ENCODE measurements at places on chromosomes 1 and 21.

DNA sequence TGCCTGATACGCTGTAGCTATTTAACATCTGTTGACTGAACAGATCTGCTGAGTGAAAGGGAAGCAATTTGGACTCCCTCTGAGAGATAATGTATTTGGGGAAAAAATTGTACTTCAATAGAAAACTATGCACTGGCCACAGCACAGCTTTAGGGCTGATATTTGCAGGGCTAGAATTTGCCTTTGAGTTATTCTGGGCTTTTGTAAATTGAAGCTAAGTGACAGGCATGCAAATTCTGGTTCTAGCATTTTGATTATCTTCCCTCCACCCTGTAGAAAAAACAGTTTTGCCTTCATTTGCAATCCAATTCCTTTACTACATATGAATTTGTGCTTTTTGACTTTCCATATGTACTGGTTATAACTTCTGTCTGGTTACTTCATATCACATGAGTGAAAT lies 7.9 kb downstream of the KYAT3 start:
- DNase-seq, result no peak

- no peak for DNase-seq
Observed at GRCh38 chr1:192916021-192916420, 107.2 kb downstream of the RGS2 start.

- no peak for DNase-seq
Observed at GRCh38 chr1:192609110-192610079, 26.6 kb upstream of the RGS13 start.

- no peak for DNase-seq
Observed at GRCh38 chr1:153670257-153670858, 435 bp downstream of the ILF2 start.

- DNase-seq, result peak; percentile 5
Observed at GRCh38 chr21:18334066-18334465, 69.5 kb downstream of the TMPRSS15 start.

GRCh38 chr1:55716151-55716550 lies 501.0 kb upstream of the USP24 start:
- peak; percentile 37 for DNase-seq

GRCh38 chr1:9326596-9326995 lies 33.9 kb downstream of the SPSB1 start:
- DNase-seq, result peak; percentile 85

- DNase-seq, result no peak
Observed at GRCh38 chr1:170153417-170153816, 7.7 kb downstream of the NTMT2 start.

DNA sequence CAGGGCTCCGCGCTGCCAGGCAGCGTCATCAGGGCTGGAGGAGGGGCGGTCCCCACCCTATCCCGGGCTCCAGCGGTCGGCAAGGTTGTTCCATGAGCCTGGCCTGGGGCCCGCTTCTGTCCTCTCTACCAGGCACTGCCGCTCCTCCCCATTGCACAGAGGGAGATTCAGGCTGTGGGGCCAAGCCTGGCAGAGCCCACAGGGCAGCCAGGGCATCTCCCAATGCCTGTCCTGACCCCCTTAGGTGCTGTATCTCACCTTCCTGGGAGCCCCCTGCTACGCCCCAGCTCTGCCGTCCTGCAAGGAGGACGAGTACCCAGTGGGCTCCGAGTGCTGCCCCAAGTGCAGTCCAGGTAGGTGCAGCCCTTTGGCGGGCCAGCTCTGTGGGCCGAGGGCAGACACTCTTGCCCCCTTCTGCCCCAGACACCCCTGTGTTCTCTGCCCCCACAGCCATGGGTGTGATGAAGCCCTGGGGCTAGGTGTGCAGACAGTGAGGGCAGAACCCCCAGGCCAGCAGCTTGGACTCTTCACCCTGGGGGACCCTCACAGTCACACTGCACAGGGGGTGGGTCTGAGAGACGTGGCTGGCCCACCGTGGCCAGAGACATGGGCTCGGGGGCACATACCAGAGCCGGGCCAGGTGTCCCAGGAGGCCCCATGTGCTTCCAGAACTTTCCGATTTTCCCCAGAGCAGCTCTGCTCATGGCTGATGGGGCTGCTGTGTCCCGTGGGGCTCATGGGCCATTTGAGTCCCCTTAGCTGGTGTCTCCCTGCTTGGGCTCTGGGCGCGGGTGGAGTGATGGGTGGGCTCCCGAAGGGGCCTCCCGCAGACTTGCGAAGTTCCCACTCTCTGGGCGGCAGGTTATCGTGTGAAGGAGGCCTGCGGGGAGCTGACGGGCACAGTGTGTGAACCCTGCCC lies 1.6 kb downstream of the TNFRSF14 start:
- no peak for DNase-seq

DNA sequence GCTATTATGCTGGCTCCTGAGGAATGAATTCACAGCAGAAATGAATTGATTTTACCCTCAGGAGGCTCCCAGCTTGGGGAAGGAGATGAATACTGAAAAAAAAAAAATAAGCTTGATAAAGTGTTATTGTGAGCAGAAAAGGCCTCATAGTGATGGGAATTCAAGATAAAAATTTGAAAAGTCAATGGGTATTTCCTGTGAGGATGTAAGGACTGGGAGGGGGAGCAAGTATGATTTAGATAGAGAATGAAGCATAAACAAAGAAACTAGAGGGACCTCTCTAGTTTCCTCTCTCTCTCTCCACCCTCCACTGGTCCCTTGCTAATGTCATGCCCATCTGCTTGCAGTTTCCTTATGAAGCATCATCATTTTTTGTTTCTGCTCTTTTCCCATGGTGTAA lies 439.0 kb upstream of the PLXNA2 start:
- DNase-seq, result no peak

DNA sequence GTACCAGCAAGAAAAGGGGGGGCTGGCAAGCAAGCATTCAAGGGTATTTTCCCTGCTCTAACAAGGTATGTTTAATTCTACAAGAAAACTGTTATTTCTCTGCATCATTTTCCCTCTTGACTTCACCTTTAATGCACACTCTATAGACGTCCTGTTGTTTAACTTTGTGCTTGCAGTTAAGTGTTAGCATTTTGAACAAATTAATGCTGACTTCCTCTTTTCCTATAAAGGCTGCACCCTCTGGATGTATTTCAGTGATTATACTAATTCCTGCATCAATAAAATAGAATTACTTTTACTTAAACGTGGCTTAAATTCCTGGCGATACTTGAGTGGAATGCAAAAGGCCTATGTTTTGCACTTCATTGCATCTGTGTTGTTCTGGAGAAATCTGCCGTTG lies 183.3 kb downstream of the KCNJ6 start:
- DNase-seq, result no peak

GRCh38 chr1:64912191-64912590 lies 54.2 kb downstream of the JAK1 start:
- no peak for DNase-seq

GRCh38 chr1:10733474-10734366 lies 62.7 kb downstream of the CASZ1 start:
- no peak for DNase-seq

DNA sequence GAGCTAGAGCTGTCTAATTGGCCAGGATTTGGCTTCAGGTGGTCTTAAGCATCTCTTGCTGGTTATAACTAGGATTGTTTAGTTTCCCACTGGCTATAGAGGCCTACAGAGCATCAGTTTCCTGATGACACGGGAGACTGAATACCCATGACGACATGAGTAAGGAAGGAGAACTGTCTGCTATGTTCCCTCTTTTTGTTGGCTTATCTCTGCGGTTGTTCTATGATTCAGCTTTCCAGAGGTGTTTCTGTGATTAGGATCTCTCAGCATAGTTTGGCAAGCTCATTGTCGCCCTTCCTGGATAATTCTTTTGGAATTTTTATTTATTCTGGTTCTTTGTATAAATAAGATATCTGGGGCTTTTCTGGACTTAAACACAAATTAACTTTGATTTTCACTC lies 163.4 kb downstream of the OLFM3 start:
- no peak for DNase-seq

- no peak for DNase-seq
Observed at GRCh38 chr1:11741919-11742558, 6.1 kb downstream of the AGTRAP start.

DNA sequence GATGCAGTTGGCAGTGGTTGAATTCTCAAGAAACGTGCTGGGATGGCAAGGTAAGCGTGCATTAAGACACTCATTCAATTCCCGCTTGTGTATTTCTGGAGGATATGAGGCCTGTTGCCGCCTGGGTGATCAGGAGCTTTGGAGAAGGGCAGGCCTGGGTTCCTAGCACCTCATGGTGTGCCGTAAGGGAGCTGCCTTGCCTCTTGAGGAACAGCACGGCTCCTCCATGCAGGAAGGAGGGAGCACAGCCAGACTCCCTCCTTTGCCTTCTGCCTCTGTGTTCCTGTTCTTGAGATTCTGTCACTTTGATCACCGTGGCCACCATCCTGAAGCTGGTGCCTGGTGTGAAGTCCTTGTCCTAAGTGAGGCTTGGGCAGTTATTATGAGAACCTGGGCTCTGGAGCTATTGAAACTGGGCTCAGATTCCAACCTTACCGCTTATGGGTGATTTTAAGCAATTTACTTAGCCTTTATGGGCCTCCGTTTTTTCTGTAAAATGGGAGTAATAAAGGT lies 18.3 kb downstream of the SLFNL1 start:
- DNase-seq, result no peak

DNA sequence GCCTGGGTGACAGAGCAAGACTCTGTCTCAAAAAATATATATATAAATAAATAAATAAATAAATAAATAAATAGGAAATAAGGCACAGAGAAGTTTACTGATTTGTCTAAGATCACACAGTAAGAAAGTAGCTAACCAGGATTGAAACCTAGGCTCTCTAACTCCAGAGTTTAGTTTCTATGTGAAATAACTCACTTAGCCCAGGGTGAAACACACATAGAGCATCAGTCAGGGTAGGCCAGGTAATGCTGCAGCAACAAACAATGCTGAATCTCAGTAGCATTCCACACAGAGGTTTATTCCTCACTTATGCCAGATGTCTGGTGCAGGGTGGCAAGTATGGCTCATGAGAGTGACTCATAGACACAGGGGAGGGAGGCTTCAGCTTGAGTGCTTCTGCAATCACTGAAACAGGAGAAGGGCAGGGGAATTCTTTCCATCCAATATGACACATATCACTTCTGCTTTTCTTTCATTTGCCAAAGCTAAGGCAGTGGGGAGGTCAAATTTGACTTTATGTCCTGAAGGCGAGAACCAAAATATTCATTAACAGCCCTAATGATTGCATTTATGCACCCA lies 37.1 kb upstream of the KANK4 start:
- DNase-seq, result peak; percentile 77

DNA sequence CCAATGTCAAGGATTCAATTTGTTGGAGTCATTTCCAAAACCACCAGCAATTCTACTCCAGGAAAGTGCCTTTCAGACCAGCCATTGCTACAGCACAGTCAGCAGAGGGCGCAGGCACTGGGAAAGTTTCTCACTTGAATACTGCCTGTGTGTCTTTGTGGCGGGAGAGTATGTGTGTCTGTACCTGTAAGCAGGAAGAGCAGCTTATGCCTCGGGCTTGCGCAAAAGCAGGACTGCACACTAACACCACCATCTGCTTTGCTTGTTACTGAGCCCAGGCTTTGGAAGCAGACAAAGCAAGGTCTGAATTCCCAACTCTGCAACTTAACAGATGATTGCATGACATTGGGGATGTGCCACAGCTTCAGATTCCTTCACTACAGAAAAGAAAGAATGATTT lies 7.0 kb upstream of the CTSE start:
- peak; percentile 57 for DNase-seq

- no peak for DNase-seq
Observed at GRCh38 chr1:207789792-207790787, 38.2 kb downstream of the CD46 start.

DNA sequence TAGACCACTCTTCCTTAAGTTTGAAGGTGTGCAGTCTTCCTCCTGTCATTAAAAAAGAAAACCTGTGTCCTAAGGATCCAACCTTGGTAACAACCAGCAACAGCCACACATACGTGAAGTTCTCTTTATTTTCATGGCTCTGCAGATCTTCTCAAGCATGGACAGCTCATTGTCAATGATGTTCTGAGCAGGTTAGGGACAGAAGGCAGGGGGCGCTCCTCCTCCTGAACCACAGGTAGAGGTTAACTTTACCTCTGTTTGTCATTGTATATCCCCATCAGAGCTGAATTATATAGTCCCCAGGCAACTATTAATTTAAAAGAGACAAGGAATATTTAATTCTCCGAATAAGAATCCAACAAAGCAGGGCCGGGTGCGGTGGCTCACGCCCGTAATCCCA lies 52.5 kb upstream of the CR2 start:
- DNase-seq, result no peak

GRCh38 chr1:245292141-245292540 lies 137.4 kb downstream of the KIF26B start:
- DNase-seq, result no peak

- DNase-seq, result no peak
Observed at GRCh38 chr21:37876561-37876960, 39.7 kb downstream of the KCNJ6 start.

GRCh38 chr1:152107984-152108881 lies 7.0 kb downstream of the TCHH start:
- DNase-seq, result peak; percentile 53

- peak; percentile 15 for DNase-seq
Observed at GRCh38 chr1:95957748-95958147, 723.7 kb downstream of the RWDD3 start.

- no peak for DNase-seq
Observed at GRCh38 chr1:24415910-24416665, 486 bp downstream of the NIPAL3 start.

- DNase-seq, result peak; percentile 35
Observed at GRCh38 chr1:41917835-41918449, 780 bp downstream of the HIVEP3 start.

DNA sequence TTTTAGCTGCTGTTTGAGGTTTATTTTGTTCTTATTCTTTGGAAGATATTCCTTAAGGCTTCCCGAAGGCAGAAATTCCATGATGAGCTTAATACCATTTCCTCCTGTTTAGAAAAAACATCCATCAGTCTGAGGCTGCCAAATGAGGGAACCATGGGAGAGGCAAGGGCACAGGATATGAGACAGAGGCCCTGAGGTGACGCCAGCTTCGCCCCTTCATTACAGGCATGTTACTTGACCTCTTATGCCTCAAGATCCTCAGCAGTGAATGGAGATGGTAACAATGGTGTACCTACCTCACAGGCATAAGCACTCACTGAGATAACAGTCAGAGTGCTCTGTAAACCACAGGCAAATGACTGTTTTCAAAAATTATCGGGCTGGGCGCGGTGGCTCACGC lies 93.6 kb downstream of the RAVER2 start:
- no peak for DNase-seq

DNA sequence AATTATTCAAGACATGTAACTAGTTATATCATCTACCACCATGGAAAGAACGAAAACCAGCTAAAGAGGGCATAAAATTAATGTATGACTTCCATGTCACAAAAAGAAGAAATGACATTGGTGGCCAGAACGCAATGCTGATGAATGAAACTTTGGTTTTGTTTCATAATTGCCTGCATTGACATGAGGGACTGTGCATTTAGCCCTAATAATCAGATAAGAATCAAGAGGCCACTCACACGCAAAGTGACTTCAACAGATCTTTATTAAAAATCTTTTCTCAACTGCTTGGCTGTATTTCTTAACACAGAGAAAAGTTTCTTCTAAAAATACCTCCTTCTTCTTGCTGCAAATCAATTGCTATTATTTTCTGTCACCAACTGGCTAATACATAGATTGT lies 184.7 kb upstream of the RUNX1 start:
- no peak for DNase-seq

- no peak for DNase-seq
Observed at GRCh38 chr21:17250778-17251241, 262.0 kb upstream of the CXADR start.

- no peak for DNase-seq
Observed at GRCh38 chr1:229279242-229279641, 8.3 kb downstream of the RAB4A start.
